ENCODE measurements at places on chromosomes 1 and 21. TPM values are rescaled to one million over a fixed set of nuclear protein-coding genes. Genes with fewer than 3 reads are reported as not detected.

LORICRIN gene
- not detected for total RNA-seq

ISG20L2 gene
- total RNA-seq: 44.0 TPM

DCDC2B gene
- total RNA-seq: not detected

WDR64 gene
- not detected for total RNA-seq

SAMSN1 gene
- not detected for total RNA-seq

DYNLT5 gene
- total RNA-seq: not detected

SLC30A10 gene
- total RNA-seq: 0.15 TPM

MACF1 gene
- total RNA-seq: 38.2 TPM

OVAAL gene
- total RNA-seq: 0.12 TPM

F11R gene
- total RNA-seq: 30.7 TPM

MIXL1 gene
- 0.05 TPM for total RNA-seq

C1orf116 gene
- 4.5 TPM for total RNA-seq

FYB2 gene
- total RNA-seq: not detected

SEMA4A gene
- 0.29 TPM for total RNA-seq

IL12RB2 gene
- not detected for total RNA-seq

AUNIP gene
- total RNA-seq: 8.0 TPM

INSRR gene
- not detected for total RNA-seq

PPM1J gene
- 1.2 TPM for total RNA-seq

DIO1 gene
- total RNA-seq: not detected

ACTA1 gene
- 0.21 TPM for total RNA-seq

NENF gene
- 76.4 TPM for total RNA-seq

CFAP141 gene
- not detected for total RNA-seq

IL24 gene
- total RNA-seq: 0.33 TPM

NPPB gene
- total RNA-seq: not detected

SHISAL2A gene
- not detected for total RNA-seq

SIK1 gene
- total RNA-seq: 15.9 TPM

FAM72D gene
- total RNA-seq: 7.3 TPM

PSMA5 gene
- total RNA-seq: 107 TPM

FALEC gene
- not detected for total RNA-seq

CD1D gene
- total RNA-seq: not detected

LIN28A gene
- total RNA-seq: not detected

MAST2 gene
- total RNA-seq: 18.1 TPM

PTPN7 gene
- total RNA-seq: not detected

PLD5 gene
- 1.4 TPM for total RNA-seq

PADI2 gene
- total RNA-seq: 1.5 TPM

PSMB4 gene
- 362 TPM for total RNA-seq

ALX3 gene
- not detected for total RNA-seq

MSH4 gene
- total RNA-seq: not detected

PDE9A gene
- 1.1 TPM for total RNA-seq

NUDT4B gene
- total RNA-seq: 0.35 TPM

RNASEL gene
- total RNA-seq: 2.2 TPM

SAMD11 gene
- total RNA-seq: 37.1 TPM

TMPRSS15 gene
- not detected for total RNA-seq

BCAN gene
- not detected for total RNA-seq

METTL18 gene
- total RNA-seq: 4.9 TPM

ORC1 gene
- total RNA-seq: 19.7 TPM

OR2M3 gene
- total RNA-seq: not detected

DMRTA2 gene
- 0.23 TPM for total RNA-seq

COL6A1 gene
- total RNA-seq: 18.8 TPM

RAVER2 gene
- total RNA-seq: 4.8 TPM

RAB3B gene
- 5.1 TPM for total RNA-seq

SLC25A33 gene
- total RNA-seq: 3.3 TPM

LMO4 gene
- total RNA-seq: 15.4 TPM

ATP6V1G3 gene
- total RNA-seq: not detected

DNASE2B gene
- not detected for total RNA-seq

ELAPOR1 gene
- 0.57 TPM for total RNA-seq

HUNK gene
- 1.4 TPM for total RNA-seq

IGSF3 gene
- total RNA-seq: 18.0 TPM
